Mesothelial cell of epicardium (in vitro differentiated cells): ENCODE measurements at places on chromosomes 4 and X. TPM values are rescaled to one million over a fixed set of nuclear protein-coding genes. Genes with fewer than 3 reads are reported as not detected.
A peak's percentile ranks its signal among the peaks of the same experiment; 100 is the strongest.

BLTP1 gene
- 66.7 to 75.7 TPM (median 68.2 TPM) in 3 replicates for total RNA-seq

DNA sequence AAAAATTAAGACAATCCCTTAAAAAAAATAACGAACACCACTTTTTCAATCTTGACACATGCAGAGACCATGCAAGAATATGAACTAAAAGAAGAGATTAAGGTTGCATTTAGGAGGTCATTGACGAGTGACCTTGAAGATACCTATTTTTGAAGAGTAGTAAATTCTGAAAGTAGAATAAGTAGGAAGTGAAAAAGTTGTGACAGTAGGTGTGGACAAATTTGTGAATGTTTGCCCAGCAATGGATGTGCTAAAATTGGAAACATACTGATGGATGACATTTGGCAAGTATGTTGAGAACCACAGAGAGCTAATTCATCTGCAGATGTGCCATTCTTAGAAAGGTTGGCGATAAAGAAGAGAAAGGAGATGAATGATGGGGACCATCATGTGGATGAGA, 213.7 kb upstream of the VCX3A start:
- peaks cover 5% of the 10 kb centered on the region for H3K4me1 ChIP-seq
- DNase-seq: no peak
- no peaks in the 10 kb centered on the region for H3K27me3 ChIP-seq
- H3K36me3 ChIP-seq: no peaks in the 10 kb centered on the region
- H3K27ac ChIP-seq: no peak overlapping the region
- H3K4me3 ChIP-seq: no peak overlapping the region

CCDC158 gene
- total RNA-seq: not detected in 3 replicates

DNA sequence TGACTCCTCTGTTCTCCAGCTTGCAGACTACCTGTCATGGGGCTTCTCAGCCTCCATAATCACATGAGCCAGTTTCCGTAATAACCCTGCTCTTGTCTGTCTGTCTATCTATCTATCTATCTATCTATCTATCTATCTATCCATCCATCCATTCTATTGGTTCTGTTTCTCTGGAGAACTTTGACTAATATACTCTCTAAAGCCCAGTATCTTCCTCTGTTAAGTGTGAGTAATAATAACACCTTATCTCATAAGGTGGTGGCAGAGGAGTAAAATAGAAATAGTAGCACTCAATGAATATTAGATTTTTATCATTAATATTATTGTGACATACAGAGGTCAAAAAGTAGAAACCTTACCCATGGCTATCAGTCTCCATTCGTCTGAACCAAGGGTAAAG, 177.9 kb upstream of the PGRMC2 start:
- H3K27me3 ChIP-seq: no peaks in the 10 kb centered on the region
- H3K36me3 ChIP-seq: no peaks in the 10 kb centered on the region
- no peak overlapping the region for H3K27ac ChIP-seq
- no peak overlapping the region for H3K4me3 ChIP-seq

- no peaks in the 10 kb centered on the region for H3K36me3 ChIP-seq
- H3K4me3 ChIP-seq: no peak overlapping the region
- H3K4me1 ChIP-seq: no peaks in the 10 kb centered on the region
- H3K27me3 ChIP-seq: no peaks in the 10 kb centered on the region
These were observed 118.5 kb upstream of the PABPC4L start for GRCh38 chr4:134320048-134320447.

GRCh38 chrX:1658071-1658491, 43.2 kb downstream of the ASMT start:
- H3K27me3 ChIP-seq: no peaks in the 10 kb centered on the region
- H3K4me1 ChIP-seq: peaks cover 14% of the 10 kb centered on the region
- no peak for DNase-seq
- peak overlapping the region; percentile 82 for H3K27ac ChIP-seq

- H3K4me1 ChIP-seq: no peaks in the 10 kb centered on the region
- H3K27me3 ChIP-seq: no peaks in the 10 kb centered on the region
- no peaks in the 10 kb centered on the region for H3K36me3 ChIP-seq
- H3K27ac ChIP-seq: no peak overlapping the region
- DNase-seq: no peak
- H3K4me3 ChIP-seq: no peak overlapping the region
These were observed 60.6 kb downstream of the MAOA start for GRCh38 chrX:43716696-43717095.

DNA sequence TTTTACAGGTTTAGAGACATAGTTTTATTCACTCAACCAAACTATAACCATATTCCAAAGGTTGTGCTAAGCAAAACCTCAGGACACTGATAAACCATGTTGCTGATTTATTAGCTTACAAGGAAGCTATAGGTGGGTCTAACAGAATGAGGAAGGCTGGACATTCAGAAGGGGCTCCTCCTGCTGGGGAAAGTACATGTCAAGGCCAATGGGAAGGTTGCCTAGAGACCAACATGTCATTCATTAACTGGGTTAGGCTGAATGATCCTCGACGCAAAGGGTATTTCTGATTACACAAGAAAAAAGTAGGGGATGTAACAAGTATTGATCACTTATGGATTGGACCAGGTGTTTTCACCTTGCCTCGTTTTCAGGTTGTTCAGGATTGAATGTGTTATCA, 30.3 kb downstream of the SLC10A6 start:
- peaks cover 28% of the 10 kb centered on the region for H3K36me3 ChIP-seq
- H3K27ac ChIP-seq: no peak overlapping the region
- H3K27me3 ChIP-seq: no peaks in the 10 kb centered on the region

GRCh38 chrX:112830540-112830939, 10.1 kb downstream of the AMOT start:
- H3K4me1 ChIP-seq: peaks cover 70% of the 10 kb centered on the region

- H3K4me3 ChIP-seq: no peak overlapping the region
- H3K4me1 ChIP-seq: no peaks in the 10 kb centered on the region
- no peak for DNase-seq
- H3K27ac ChIP-seq: no peak overlapping the region
- H3K36me3 ChIP-seq: no peaks in the 10 kb centered on the region
These were observed 1810.0 kb upstream of the PCDH10 start for GRCh38 chr4:131339137-131339536.

DNA sequence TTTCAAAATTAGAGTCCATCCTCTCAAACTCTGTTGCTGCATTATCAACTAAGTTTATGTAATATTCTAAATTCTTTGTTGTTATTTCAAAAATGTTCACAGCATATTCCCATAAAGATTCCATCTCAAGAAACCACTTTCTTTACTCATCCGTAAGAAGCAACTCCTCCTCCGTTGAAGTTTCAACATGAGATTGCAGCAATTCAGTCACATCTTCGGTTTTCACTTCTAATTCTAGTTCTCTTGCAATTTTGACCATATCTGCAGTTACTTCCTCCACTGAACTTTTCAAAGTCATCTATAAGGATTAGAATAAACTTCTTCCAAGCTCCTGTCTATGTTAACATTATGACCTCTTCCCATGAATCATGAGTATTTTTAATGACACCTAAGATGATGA, 216.6 kb upstream of the SLC7A11 start:
- H3K4me3 ChIP-seq: no peak overlapping the region
- DNase-seq: no peak
- H3K36me3 ChIP-seq: no peaks in the 10 kb centered on the region
- peaks cover 15% of the 10 kb centered on the region for H3K4me1 ChIP-seq
- no peak overlapping the region for H3K27ac ChIP-seq

DNA sequence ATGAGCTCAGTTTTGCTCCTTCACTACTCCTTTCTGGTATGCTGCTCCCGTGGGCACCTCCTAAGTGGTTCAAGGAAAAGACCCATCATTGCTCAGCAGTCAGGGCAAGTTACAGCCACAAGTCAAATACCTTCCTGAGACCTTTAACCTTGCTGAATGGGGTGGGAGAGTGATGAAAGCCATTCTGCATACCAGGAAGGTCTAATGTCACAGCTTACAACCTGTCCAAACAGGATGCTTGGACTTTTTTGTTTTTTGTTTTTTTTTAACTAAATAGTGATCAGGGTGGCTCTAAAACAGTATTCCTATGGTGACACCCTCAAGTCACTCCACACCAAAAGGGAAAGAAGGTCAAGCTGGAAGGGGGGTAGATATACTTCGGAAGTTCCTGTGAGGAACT, 93.1 kb downstream of the GPC3 start:
- H3K27ac ChIP-seq: no peak overlapping the region
- DNase-seq: no peak
- peaks cover 8% of the 10 kb centered on the region for H3K4me1 ChIP-seq
- no peak overlapping the region for H3K4me3 ChIP-seq
- peaks cover 29% of the 10 kb centered on the region for H3K36me3 ChIP-seq

GRCh38 chr4:76674983-76675382, 223.0 kb downstream of the SOWAHB start:
- peaks cover 15% of the 10 kb centered on the region for H3K4me1 ChIP-seq
- peaks cover 9% of the 10 kb centered on the region for H3K36me3 ChIP-seq
- DNase-seq: no peak
- no peak overlapping the region for H3K4me3 ChIP-seq

ADGRA3 gene
- total RNA-seq: 104 to 109 TPM (median 105 TPM) in 3 replicates

DNA sequence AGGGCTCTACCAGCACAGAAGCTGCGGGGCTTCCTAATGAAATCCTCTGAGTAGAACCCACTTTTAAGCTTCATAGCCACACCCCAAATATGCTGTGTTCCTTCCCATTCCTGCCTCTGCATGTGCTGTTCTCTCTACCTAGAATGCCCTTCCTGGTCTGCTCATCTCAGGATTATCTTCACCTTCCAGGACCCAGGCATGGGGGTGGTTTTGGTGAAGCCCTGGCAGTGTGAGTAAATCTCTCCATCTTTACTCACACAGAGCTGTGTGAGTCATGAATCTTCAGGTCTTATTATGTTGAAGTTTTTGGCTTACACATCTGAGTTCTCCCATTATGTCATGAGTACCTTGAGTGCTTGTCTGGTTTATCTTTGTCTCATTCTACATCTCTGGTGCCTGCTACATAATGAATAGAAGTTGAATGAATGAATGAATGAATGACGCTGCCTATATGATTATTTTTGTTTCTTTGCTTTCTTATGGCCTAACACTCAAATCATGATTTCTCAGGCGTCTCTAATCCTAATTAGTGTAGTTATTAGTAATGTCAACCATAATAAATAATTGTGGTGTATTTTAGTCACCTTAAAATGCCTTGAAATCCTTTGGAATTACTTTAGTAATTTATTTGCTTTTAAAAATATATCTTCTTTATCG, 41.9 kb downstream of the HADH start:
- no peaks in the 10 kb centered on the region for H3K27me3 ChIP-seq
- peaks cover 40% of the 10 kb centered on the region for H3K36me3 ChIP-seq
- H3K4me1 ChIP-seq: no peaks in the 10 kb centered on the region
- no peak overlapping the region for H3K27ac ChIP-seq
- DNase-seq: no peak
- no peak overlapping the region for H3K4me3 ChIP-seq

DNA sequence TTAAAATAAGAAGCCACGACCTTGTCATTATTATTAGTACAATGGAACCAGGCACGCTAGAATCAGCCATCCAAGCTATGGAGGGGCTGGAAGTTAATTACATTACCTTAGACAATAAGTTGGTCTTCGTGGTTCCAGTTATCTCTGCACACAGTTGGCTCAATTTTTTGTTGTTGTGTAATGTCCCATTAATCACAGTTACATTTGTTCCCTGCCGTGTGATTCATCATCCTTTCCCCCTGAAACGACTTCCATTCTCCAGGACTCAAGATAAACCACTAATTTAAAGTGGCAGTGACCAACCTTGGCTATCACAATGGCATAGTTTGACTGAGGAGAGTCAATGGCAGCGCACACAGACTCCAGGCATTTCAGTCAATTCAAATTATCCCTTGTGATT, 905.0 kb downstream of the RAB28 start:
- H3K27me3 ChIP-seq: no peaks in the 10 kb centered on the region
- no peak overlapping the region for H3K27ac ChIP-seq
- no peaks in the 10 kb centered on the region for H3K4me1 ChIP-seq
- DNase-seq: no peak

MED12 gene
- total RNA-seq: 80.8 to 91.6 TPM (median 86.7 TPM) in 3 replicates

- no peaks in the 10 kb centered on the region for H3K27me3 ChIP-seq
- H3K27ac ChIP-seq: no peak overlapping the region
- no peak for DNase-seq
- H3K4me3 ChIP-seq: no peak overlapping the region
- peaks cover 19% of the 10 kb centered on the region for H3K4me1 ChIP-seq
- no peaks in the 10 kb centered on the region for H3K36me3 ChIP-seq
These were observed 11.8 kb downstream of the HTN1 start for GRCh38 chr4:70062000-70062399.

DNA sequence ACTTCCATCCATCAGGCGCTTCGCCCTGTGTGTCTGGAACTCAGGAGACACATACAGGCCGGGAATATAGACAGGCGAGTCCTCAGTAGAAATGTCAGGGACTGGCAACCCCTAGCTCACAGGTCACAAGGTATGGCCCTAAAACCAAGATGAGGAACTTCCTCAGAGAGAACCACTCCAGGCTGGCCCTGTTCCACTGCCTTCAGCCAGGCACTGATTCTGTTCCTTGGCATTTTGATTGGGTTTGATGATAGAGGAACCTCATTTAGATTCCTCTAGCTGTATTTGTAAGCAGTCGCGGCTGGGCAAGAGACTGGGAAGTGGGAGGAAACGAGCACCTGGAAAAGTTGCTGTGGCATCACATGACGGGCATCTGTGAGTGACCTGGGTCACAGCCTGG, 8.1 kb downstream of the HPSE start:
- no peaks in the 10 kb centered on the region for H3K36me3 ChIP-seq
- H3K4me1 ChIP-seq: peaks cover 3% of the 10 kb centered on the region
- no peak for DNase-seq
- no peaks in the 10 kb centered on the region for H3K27me3 ChIP-seq
- no peak overlapping the region for H3K27ac ChIP-seq

GRCh38 chrX:71098302-71098701, 2.7 kb downstream of the FOXO4 start:
- H3K36me3 ChIP-seq: no peaks in the 10 kb centered on the region
- no peak for DNase-seq
- peaks cover 39% of the 10 kb centered on the region for H3K4me1 ChIP-seq

DNA sequence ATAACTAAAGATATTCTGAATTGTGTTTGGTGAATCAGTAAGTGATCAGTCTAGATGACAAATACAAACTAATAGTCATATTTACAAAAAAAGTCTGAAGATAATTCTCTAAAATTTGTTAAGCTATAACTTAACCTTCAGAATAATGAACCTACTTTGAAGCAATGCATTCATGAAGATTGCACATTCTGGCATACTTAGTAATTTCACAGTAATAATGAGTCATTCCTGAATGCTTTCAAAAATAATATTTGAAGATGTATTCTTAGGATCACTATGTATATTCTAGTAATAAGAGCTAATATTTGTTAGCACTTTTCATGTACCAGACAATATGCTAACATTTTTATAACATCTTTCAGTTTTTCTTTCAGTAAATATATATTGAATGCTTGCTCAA, 756.7 kb upstream of the SLIT2 start:
- peaks cover 9% of the 10 kb centered on the region for H3K4me1 ChIP-seq
- no peak overlapping the region for H3K27ac ChIP-seq
- H3K36me3 ChIP-seq: no peaks in the 10 kb centered on the region
- no peak overlapping the region for H3K4me3 ChIP-seq

- no peak for DNase-seq
- no peak overlapping the region for H3K4me3 ChIP-seq
- H3K4me1 ChIP-seq: no peaks in the 10 kb centered on the region
- H3K36me3 ChIP-seq: no peaks in the 10 kb centered on the region
- H3K27me3 ChIP-seq: no peaks in the 10 kb centered on the region
These were observed 20.7 kb downstream of the RAB40AL start for GRCh38 chrX:102957751-102958150.

GRCh38 chr4:174152717-174153466, 130.6 kb downstream of the FBXO8 start:
- no peak overlapping the region for H3K27ac ChIP-seq
- no peaks in the 10 kb centered on the region for H3K36me3 ChIP-seq
- H3K4me3 ChIP-seq: no peak overlapping the region
- no peak for DNase-seq

SPANXN1 gene
- total RNA-seq: 0.63 to 0.86 TPM (median 0.74 TPM) in 3 replicates
